Activated naive CD8-positive, alpha-beta T cell treated with anti-CD3 and anti-CD28 coated beads for 36 hours (primary cell): ENCODE measurements at places on chromosomes 2 and 18. TPM values are rescaled to one million over a fixed set of nuclear protein-coding genes. Genes with fewer than 3 reads are reported as not detected.
A peak's percentile ranks its signal among the peaks of the same experiment; 100 is the strongest.

DNA sequence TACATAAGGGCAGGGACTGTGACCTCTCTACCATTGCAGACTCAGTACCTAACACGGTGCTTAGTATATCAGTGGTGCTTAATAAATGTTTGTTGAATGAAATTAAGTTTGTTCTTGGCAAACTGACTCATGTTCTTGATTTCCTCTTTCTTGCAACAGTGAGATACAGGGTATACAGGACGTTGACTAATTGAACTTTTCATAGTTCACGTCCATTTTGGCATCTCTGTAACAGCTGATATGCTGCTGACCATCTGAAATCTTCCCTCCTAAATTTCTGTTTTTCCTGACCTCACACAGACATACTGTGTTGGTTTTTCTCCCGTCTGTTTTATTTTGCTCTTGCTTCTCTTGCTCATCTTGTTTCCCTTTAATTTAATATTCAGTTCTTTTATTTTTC is 44.2 kb downstream of the LHCGR start:
- no peaks in the 10 kb centered on the region for H3K4me1 ChIP-seq
- no peaks in the 10 kb centered on the region for H3K36me3 ChIP-seq
- no peak for DNase-seq
- no peak overlapping the region for H3K4me3 ChIP-seq
- peaks cover 4% of the 10 kb centered on the region for H3K27me3 ChIP-seq

DNA sequence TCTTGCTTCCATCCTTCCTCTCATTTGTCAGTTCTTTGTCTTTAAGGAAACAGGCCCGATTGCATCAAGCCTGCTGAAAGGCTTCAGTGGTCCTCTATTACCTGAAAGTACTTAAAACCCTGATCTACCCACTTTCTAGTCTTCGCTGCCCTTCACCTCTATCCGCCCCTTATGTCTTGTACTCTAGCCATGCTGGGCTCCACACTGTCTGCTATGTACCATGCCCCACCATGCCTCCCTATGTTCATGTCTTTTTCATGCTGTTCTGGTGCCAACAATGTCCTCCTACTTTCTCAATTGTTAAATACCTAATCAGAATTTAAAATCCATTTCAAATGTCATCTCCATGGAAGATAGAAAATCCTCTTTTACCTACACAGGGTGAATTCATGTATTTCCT is 28.2 kb downstream of the CRYGD start:
- peaks cover 13% of the 10 kb centered on the region for H3K4me1 ChIP-seq
- H3K4me3 ChIP-seq, result no peak overlapping the region
- no peaks in the 10 kb centered on the region for H3K36me3 ChIP-seq
- no peak overlapping the region for H3K27ac ChIP-seq

DNA sequence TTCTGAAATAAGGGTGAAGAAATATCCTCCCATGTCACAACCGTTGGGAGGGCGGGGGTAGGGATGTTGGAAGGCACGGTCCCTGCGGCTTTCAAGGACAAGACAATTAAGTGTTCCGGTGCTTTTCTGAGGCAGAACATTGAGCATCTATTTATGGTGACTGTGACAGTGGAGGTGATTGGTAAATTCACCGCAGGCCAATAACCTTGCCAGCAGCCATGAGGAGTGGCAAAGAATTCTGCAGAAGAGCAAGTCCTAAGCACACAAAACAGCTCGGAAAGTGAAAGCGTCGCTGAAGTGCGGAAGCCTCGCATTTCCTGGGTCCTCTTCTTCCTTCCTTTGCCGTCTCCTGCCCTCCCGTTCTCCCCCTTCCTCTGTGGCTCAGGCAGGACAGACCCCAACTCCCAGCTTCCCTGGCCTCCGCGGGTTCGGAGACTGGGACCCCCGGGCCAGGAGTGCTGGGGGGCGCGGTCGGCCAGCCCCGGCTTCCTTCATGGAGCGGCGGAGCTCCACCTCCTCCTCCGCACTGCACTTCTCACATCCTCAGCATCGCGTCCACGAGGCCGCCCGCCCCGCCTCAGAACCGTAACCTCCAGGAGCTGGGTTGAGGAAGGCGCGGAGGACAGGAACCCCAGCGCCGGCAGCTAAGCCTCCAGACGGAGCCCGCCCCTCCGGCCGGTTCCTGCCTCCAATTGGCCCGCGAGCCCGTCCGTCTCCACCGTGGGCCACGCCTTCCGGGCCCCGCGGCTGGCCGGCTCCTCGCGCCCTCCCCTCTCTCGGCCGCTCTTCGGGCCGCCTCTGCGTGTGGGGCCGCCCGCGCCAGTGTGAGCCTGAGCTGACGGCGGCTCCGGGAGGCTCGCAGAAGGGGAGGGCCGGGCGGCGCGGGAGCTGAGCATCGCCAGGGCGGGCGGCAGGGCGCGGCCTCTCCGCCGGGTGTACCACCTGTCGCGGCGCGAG is at the start of gene ME2:
TSS of gene ME2 (plus strand) at position 774 of the 957 bp plus-strand sequence. CDS start 16,703 bp downstream, outside the sequence.
- peaks cover 21% of the 10 kb centered on the region for H3K36me3 ChIP-seq
- H3K27ac ChIP-seq, result peak within 1 kb of the TSS; percentile 97
- DNase-seq, result peak; percentile 96
- H3K4me1 ChIP-seq, result peaks cover 24% of the 10 kb centered on the region
- peak within 1 kb of the TSS; percentile 98 for H3K4me3 ChIP-seq

DNA sequence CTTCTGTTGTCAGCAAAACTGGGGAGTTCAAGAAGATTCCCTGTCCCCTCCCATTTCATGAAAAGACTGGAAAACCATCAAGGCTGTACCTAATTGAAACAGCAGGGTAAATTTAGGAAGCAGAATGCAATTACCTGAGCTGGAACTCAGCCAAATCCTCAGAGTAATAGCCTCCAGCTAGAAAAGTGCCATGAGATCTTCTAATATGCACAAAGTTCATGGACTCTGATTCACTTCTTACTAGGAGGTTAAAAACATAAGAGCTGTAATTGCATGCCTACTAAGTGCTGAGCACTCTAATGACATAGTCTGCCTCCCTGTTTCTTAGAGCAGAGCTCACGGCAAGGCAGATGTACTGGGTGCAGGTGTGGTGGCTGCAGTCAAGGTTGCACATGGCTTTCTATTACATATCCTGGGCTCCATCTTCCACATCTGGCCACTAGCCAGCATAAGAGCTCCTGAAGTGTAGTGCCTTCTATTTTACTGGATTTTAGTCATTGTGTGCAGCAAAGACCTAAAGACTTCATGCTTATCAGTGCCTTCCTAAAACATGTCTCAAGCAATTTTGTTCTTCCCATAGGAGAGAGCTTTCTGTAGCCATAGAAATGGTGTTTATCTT is 341.7 kb downstream of the PTPRM start:
- H3K4me3 ChIP-seq, result no peak overlapping the region
- no peaks in the 10 kb centered on the region for H3K4me1 ChIP-seq
- no peaks in the 10 kb centered on the region for H3K36me3 ChIP-seq

GRCh38 chr2:105536175-105536574 is 137.3 kb upstream of the FHL2 start:
- no peak for DNase-seq
- H3K4me1 ChIP-seq, result no peaks in the 10 kb centered on the region
- H3K27ac ChIP-seq, result no peak overlapping the region
- H3K36me3 ChIP-seq, result no peaks in the 10 kb centered on the region
- no peak overlapping the region for H3K4me3 ChIP-seq

- peaks cover 11% of the 10 kb centered on the region for H3K4me1 ChIP-seq
- no peak for DNase-seq
- peaks cover 22% of the 10 kb centered on the region for H3K27me3 ChIP-seq
- no peak overlapping the region for H3K4me3 ChIP-seq
- no peak overlapping the region for H3K27ac ChIP-seq
- H3K36me3 ChIP-seq, result no peaks in the 10 kb centered on the region
These were observed 65.8 kb upstream of the ATL2 start for GRCh38 chr2:38442643-38443541.

- H3K4me3 ChIP-seq, result no peak overlapping the region
- no peaks in the 10 kb centered on the region for H3K36me3 ChIP-seq
- no peak overlapping the region for H3K27ac ChIP-seq
These were observed 82.1 kb upstream of the CCDC141 start for GRCh38 chr2:179132076-179132475.

DNA sequence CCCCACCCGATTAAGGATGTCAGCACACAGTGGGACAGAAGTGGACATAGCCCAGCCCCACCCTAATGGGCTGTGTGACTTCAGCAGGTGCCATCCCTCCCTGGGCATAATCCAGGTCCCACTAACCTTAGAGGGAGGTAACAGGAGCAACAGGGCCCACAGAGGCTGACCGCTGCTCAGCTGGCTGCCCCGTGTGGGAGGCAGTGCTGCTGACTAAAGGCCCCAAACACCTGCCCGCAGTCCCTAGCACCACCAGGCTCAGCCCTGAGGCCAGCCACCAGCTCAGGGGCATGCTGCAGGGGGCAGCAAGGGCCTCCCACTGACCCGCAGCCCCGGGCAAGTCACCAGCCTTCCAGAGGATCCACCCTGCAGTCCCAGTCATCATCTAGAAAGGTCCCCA is 14.6 kb downstream of the BIN1 start:
- no peak for DNase-seq
- H3K4me3 ChIP-seq, result no peak overlapping the region
- H3K36me3 ChIP-seq, result no peaks in the 10 kb centered on the region
- no peak overlapping the region for H3K27ac ChIP-seq
- H3K27me3 ChIP-seq, result no peaks in the 10 kb centered on the region

DNA sequence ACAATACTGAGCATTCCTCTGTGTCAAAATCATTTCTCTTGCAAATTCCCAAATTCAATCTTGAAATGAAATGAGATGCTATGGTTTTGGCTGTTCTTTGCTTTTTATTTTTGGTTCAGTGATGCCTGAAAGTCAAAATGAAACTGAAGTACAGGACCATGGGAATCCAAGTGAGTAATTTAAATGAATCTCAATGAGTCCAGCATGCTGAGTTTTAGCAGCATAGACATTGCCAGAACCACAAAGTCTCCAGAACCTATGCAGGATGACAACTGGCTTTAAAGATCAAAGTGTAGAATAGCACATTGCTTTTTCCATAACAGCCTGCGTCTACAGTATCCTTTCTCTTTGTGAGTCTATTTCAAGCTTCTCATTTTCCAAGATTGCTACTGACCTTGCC is 1050.7 kb upstream of the PIK3C3 start:
- DNase-seq, result no peak
- H3K27me3 ChIP-seq, result no peaks in the 10 kb centered on the region
- H3K36me3 ChIP-seq, result no peaks in the 10 kb centered on the region
- no peak overlapping the region for H3K4me3 ChIP-seq
- no peak overlapping the region for H3K27ac ChIP-seq

- H3K4me3 ChIP-seq, result no peak overlapping the region
- H3K4me1 ChIP-seq, result peaks cover 26% of the 10 kb centered on the region
- no peaks in the 10 kb centered on the region for H3K27me3 ChIP-seq
- H3K36me3 ChIP-seq, result peaks cover 4% of the 10 kb centered on the region
- no peak overlapping the region for H3K27ac ChIP-seq
- DNase-seq, result no peak
These were observed 117.4 kb upstream of the COPS8 start for GRCh38 chr2:236968101-236968879.

DNA sequence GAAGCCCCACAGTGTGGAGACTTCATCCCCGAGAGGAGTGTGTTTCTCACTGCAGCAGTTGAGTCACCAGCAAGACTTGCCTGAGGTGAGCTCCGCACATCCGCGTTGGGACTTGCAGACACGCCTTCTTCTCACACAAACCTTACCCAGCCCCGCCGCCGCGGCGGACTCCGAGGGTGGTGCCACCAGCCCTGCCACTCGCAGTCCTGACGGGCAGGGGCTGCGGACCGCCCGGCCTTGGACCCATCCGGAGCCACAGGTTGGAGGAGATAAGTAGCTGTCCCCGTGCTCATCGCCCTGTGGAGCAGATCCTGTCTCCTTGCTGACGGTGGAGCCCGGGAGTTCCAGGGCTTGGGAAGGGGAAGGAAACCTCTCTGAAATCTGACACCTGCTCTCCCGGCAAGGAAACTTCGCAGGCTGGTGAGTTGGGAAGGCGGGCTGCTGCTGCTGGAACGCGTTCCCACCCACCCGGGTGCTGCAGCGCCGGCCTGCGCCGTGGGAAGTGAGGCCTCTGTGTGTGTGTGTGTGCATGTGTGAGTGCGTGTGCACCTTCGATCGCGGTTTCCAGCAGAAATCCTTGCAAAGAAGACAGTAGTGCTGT is at the start of gene RAB27B:
TSS of gene RAB27B (plus strand) at position 197 of the 601 bp plus-strand sequence. CDS start 49,109 bp downstream, outside the sequence.
- H3K4me1 ChIP-seq, result peaks cover 9% of the 10 kb centered on the region
- peak; percentile 63 for DNase-seq
- peak within 1 kb of the TSS; percentile 60 for H3K4me3 ChIP-seq
- H3K27me3 ChIP-seq, result peaks cover 43% of the 10 kb centered on the region

DNA sequence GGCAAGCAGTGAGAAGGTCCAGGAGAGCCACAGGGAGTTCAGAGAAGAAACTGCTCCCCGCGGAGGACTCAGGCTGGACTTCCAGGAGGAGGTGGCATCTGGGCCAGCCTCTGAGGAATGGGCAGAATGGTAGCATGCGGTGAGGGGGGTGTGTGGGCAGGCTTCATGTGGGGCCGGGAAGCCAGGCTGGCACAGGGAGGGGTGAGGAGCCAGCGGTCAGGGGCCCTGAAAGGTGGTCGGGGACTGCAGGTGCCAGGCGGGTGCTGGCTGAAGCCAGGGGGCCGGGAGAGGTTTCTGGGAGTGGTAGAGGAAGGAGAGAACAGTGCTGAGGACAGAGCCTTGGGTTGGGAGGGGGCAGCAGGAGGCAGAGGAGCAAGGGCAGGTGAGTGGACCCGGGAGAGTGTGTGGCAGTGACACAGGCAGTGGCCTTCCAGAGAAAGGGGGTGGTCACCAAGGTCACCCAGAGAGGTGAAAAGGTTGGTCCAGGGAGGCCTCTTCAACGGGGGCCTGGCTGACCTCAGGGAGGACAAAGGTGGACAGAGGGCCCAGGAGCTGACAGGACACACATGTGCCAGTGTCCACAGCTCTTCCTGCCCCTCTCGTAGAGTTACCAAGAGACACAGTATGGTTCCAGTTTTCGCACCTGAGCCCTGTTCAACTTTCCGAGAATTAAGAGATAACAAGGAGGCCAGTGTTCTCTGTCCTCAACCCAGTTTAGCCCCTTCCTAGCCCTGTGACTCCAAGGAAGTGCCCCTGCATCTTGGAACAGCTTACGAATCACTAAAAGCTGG is 101.2 kb upstream of the ASB18 start:
- no peak overlapping the region for H3K27ac ChIP-seq
- no peaks in the 10 kb centered on the region for H3K36me3 ChIP-seq
- no peak for DNase-seq
- H3K27me3 ChIP-seq, result peaks cover 65% of the 10 kb centered on the region
- H3K4me1 ChIP-seq, result peaks cover 18% of the 10 kb centered on the region
- H3K4me3 ChIP-seq, result no peak overlapping the region

DNA sequence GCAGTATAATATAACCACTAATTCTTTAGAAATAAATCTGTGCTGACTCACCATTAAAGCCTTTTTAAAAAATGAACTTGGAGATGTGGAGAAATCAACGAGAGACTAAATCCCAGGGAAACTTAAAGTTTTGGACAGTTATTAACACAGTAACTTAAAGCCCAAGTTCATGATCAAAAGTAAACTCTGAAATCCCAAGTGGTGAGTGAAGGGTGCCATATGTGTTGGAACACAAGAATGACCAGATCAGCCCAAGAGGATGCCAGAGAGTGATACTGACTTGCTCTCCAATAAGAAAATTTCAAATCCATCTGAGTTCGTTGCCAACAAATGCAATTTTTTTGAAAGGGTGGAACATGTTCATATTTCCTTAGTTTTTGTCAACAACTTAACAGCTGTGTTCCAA is 838.1 kb upstream of the ACVR2A start:
- no peak overlapping the region for H3K4me3 ChIP-seq
- DNase-seq, result no peak
- no peaks in the 10 kb centered on the region for H3K4me1 ChIP-seq
- no peak overlapping the region for H3K27ac ChIP-seq

Gene KCNG2
- total RNA-seq, result not detected

Gene SFTPB
- total RNA-seq, result not detected

Gene CRYBA2
- not detected for total RNA-seq

Gene HOXD12
- not detected for total RNA-seq

Gene ANKRD62
- not detected for total RNA-seq
